ENCODE measurements at places on chromosomes 16 and 17.

DNA sequence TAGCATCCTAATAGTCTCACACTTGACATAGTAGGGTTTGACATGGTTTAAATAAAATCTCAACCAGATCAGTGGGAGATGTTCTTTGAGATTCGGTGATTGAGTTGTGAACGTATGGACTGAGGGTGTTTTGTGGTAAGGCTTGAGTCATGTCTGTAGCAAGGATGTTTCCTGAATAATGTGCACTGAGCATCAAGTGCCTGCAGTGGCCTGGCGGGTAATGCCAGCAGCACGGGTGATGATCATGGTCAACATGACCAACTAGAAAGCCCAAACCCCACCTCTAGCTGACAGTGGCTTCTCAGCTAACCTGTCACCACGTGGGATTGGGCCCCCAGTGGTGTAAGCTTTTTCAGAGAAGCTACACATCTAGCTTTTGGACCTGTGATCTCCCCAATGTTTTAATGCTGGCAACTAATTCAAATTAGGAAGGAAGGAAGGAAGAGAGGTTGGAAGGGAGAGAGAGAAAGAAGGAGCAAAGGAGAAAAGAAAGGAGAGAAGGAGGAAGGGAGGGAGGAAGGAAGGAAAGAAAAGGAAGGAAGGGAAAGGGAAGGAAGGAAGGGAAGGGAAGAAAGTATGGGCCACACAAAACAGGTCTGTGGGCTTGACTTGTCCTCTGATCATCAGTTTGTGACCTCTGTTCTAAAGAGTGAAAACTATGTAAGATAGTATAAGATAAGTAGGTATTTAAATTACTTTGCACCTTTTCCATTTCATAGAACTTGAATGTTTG, 55.4 kb downstream of the WWOX start:
- DNase-seq, result no peak

- DNase-seq, result no peak
Measured at GRCh38 chr17:4017377-4017776, 53.1 kb upstream of the ATP2A3 start.

DNA sequence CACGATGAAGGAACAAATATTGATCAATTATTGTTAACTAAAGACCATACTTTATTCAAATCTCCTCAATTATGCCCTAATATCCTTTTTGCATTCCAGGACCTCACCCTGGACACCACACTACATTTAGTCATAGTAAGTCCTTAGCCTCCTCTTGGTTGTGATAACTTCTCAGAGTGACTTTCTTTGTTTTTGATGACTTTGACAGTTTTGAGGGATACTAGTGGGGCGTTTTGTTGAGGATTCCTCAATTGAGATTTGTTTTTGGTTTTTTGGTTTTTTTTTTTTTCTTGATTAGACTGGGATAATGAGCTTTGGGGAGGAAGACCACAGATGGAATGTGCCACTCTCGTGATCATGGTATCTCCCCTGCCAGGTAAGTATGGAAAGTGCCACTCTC, 105.5 kb downstream of the SOX9 start:
- no peak for DNase-seq

GRCh38 chr16:397736-398332, 835 bp downstream of the NME4 start:
- peak; percentile 90 for DNase-seq

- DNase-seq, result no peak
Measured at GRCh38 chr17:17207998-17208397, 1.9 kb upstream of the PLD6 start.

DNA sequence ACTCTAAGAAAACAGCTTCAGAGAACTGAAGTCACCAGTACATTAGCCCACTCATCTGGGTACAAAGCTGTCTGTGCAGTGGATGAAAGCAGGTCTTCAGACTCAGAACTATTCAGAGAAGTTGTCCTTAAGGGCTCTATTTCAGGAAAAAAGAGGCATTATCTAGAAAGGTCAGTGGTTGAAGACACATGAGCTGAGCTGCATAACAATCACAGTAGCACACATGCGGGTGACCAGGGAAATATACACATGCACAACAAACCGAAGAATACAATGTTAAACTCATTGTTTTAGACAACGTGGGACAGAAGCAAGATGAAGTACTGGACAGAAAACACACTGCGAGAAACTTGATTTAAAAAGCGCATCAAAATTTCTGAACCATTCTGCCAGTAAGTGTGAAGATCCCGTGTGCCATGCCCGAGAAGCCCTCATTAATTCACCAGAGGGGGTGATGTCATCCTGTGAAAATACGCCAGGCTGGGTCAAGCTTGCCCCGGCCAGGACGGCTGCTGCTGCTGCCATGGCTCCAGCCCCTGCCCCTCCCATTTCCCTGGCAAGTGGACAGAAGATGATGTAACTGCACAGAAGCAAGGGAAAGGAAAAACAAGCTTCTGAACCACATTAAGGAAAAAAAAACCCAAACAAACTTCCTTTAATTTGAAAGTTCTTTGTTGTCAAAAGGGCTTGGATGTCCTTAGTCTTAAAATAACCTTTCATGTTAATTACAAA, 10.1 kb downstream of the DYNC1LI2 start:
- no peak for DNase-seq

- DNase-seq, result peak; percentile 71
Measured at GRCh38 chr16:68644715-68645493, at the start of gene CDH3. CDH3 (plus strand) TSS chr16:68645310; CDS start chr16:68645380, 70 bp downstream.

DNA sequence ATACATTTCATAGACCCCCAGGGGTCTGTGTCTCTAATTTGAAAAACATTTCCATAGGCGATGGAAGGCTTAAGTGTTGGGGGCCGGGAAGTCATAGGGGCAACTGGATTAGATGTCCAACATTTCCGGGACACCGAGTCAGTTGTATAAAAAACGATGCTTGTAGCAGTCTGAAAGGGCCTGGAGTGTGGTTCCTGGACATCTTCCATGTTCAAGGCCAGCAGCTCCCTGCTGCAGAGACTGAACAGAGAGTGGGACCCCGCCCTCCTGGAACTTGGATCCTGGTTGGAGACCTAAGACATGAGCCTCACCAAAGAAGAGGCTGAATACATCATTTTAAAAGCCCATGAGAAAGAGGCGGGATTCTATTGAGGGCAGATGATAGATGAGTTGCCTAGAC, 82.0 kb upstream of the ZNF423 start:
- DNase-seq, result peak; percentile 20

- no peak for DNase-seq
Measured at GRCh38 chr17:10151667-10152496, 46.5 kb downstream of the GAS7 start.

GRCh38 chr17:63071797-63072196, 105.8 kb downstream of the TANC2 start:
- DNase-seq, result no peak

GRCh38 chr16:7423434-7424044, 90.9 kb downstream of the RBFOX1 start:
- DNase-seq, result no peak

- DNase-seq, result no peak
Measured at GRCh38 chr16:50293994-50294855, 27.9 kb downstream of the ADCY7 start.

- DNase-seq, result no peak
Measured at GRCh38 chr16:54359081-54359480, 72.5 kb upstream of the IRX3 start.

- no peak for DNase-seq
Measured at GRCh38 chr17:51085150-51085805, 35.4 kb downstream of the SPAG9 start.

- DNase-seq, result peak; percentile 56
Measured at GRCh38 chr16:84559311-84559932, 55.0 kb upstream of the MEAK7 start.

Data from ecto neural progenitor cell (in vitro differentiated cells).